Activated CD4-positive, alpha-beta memory T cell treated with anti-CD3 and anti-CD28 coated beads for 36 hours (primary cell): ENCODE measurements at places on chromosomes 1 and 21.

GRCh38 chr21:41247561-41248545 lies 68.7 kb upstream of the FAM3B start:
- no peak for DNase-seq

DNA sequence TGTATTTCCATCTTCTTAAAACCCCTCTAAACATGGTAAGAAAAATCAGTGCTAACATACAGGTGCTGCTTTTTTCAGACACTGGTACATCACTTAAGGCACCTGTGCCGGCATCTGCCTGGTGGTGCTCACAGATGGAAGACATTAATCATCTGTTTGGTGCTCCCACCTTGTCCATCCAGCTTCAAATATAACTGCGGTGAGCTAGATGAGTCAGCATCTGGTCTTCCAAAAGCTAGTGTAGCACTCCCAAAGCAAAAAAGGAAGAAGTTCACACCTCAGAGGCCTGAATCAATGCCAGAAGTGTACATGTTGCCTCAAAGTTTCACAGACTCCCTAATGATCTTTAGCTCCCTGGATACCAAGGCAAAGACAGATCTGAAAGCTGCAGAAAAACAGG lies 44.4 kb downstream of the TM2D1 start:
- no peak for DNase-seq

GRCh38 chr1:76075877-76076276 lies 1.3 kb downstream of the ST6GALNAC3 start:
- no peak for DNase-seq

- DNase-seq = no peak
Observed at GRCh38 chr1:43883321-43883720, 50.3 kb upstream of the ARTN start.

DNA sequence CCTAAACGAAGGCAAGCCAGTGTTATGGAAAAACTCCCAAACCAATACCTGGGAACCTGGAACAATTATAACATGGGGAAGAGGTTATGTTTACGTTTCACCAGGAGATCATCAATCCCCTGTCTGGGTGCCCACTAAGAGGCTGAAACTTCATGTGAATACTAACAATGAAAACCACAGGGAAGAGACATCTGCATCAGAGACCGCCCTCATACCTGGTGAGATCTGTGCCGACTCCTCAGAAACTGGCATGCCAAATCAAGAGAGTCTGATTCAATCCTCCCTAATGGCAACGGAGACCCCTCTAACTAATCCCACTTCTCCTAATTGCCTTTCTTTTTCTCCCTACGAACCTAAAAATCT lies 163.2 kb downstream of the IER5 start:
- DNase-seq = no peak
